ENCODE measurements at places on chromosomes 7 and 10.

GRCh38 chr7:46029111-46029704 lies 108.1 kb upstream of the IGFBP3 start:
- DNase-seq, result no peak

- no peak for DNase-seq
These were observed 37.8 kb upstream of the RAPGEF5 start for GRCh38 chr7:22394739-22395138.

DNA sequence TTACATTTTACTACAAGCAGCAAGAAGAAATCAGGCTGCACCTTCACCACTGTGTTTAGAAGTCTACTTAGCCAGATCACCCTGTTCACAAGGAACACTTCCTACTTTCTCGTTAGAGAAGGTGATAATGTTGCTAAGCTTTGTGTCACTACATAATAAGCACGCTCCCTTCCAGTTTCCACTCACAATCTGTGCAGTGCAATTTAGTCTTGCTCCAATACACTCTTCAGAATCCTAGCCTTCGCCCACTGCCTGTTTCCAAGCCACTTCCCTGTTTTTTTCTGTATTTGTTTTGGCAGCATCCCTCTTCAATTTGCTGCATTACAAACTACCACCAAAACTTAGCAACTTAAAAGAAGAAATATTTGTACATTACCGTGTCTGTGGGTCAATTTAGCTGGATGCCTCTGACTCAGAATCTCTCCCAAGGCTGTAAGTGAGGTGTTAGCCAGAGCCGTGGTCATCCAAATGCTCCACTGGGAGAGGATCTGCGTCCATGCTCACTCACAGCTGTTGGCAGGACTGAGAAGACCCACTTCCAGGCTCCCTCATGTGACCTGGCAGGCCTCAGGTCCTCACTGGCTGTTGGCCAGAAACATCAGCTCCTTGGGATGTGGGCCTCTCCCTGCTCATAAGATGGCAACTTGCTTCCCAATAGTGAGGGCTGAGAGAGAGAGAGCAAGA lies 110.4 kb downstream of the PON1 start:
- DNase-seq, result no peak

DNA sequence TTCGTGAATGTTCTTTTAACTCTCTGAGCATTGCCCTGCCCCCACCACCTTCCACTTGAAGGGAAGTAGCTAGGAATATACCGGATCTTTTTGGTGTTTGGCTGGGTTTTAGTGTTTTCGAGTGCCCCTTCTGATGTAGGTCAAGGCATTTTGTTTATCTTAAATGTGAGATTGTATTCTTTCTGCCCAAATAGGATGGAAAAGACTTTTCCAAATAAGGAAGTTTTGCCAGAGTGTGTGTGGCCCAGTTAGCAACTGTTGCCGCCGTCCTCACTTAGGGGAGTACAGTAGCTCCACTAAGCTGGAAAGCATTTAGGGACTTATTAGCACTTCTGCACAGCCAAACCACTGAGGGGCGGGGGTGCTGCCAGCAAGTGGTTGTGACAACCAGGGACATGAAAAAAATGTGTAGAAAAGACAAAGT lies 29.8 kb upstream of the VCL start:
- DNase-seq, result no peak

GRCh38 chr7:513521-514166 lies 6.0 kb downstream of the PDGFA start:
- DNase-seq, result no peak

GRCh38 chr7:68180761-68181160 lies 1184.1 kb downstream of the TYW1 start:
- no peak for DNase-seq

DNA sequence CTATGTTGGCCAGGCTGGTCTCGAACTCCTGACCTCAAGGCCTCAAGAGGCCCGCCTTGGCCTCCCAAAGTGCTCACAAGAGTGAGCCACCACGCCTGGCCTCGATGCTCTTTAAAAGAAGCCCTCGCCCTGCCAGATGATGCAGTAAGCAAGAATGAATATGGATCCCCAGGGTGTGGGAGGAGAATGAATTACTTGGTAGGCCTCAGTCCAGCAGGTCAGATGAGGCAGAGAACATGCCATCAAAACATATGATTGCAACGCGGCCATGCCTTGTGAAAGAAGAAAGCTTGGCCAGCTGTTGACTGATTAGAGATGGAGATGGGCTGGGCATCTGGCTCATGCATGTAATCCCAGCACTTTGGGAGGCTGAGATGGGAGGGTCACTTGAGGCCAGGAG lies 68.7 kb downstream of the CAMK1D start:
- no peak for DNase-seq

GRCh38 chr7:100544386-100544785 lies 5.4 kb downstream of the AGFG2 start:
- DNase-seq, result no peak

- no peak for DNase-seq
These were observed at the start of gene CLDN15 for GRCh38 chr7:101237206-101238067. CLDN15 (minus strand) TSS chr7:101237802; CDS start chr7:101237581, 221 bp downstream.

GRCh38 chr7:141990011-141990725 lies 5.5 kb upstream of the MGAM start:
- no peak for DNase-seq

GRCh38 chr10:18364987-18365775 lies 225.0 kb downstream of the CACNB2 start:
- no peak for DNase-seq

DNA sequence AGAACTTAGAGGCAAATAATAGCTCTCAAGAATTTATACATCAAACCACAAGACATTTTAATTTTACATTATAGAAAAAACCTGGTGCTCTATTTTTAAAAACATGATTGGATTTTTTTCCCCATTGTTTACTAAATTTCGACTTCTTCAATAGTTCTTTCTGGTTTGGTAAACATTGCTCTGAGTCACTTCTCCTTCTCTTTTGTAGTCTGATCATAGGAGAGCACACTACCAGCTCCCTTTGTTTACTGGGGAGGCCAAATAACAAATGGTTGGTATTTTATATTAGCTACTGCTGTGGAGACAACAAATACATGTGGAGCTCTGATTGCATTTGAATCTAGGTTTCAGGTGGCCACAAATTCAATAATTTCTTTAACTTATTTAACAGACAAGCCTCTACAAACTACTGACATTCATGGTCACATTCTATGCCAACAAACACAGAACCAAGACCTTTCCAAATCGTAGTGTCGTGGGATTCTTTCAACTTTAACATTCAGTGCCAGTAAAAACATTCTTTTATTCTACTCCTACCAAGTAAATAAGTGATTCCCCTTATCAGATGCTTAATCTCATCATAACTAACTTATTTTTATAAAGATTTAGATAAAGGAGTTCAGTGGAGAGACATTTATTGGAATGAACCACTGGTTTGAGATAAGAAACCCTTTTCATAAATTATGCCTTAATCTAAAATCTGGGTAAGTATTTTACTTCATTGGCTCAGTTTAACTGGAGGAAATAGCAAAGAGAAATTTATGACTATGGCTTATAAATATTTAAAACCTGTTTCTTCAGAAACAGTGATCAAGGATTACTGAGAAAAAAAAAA lies 17.7 kb upstream of the FXYD4 start:
- no peak for DNase-seq

GRCh38 chr7:94442639-94443038 lies 47.9 kb downstream of the COL1A2 start:
- DNase-seq, result no peak
